Activated T-helper 1 cell treated with anti-CD3 and anti-CD28 coated beads, Interleukin-12 subunit alpha, Interleukin-12 subunit beta, Interleukin-2, Interleukin-4 antibody, amounts not matched to agents 30 ng/mL and 10 ng/mL and 1 ng/mL, durations not matched to agents 14 hours and 24 hours and 36 hours (primary cell): ENCODE measurements at places on chromosomes 6 and 20. TPM values are rescaled to one million over a fixed set of nuclear protein-coding genes. Genes with fewer than 3 reads are reported as not detected.

Gene CENPQ
- total RNA-seq, result 18.2 and 18.7 TPM in 2 replicates

Gene ZSCAN9
- total RNA-seq, result 6.1 and 8.1 TPM in 2 replicates

Gene PRSS35
- total RNA-seq, result not detected in 2 replicates

Gene DSP
- not detected in 2 replicates for total RNA-seq

Gene SSTR4
- not detected in 2 replicates for total RNA-seq

Gene KLHDC3
- total RNA-seq, result 76.6 and 77.0 TPM in 2 replicates

Gene RPN2
- total RNA-seq, result 223 and 234 TPM in 2 replicates

Gene PRL
- not detected in 2 replicates for total RNA-seq

Gene MOXD1
- total RNA-seq, result 0.27 and 0.29 TPM in 2 replicates

Gene CST5
- not detected in 2 replicates for total RNA-seq

Gene STX11
- total RNA-seq, result 24.2 and 24.7 TPM in 2 replicates

Gene BPI
- total RNA-seq, result not detected in 2 replicates

Gene SRSF6
- 207 and 219 TPM in 2 replicates for total RNA-seq

Gene RXRB
- total RNA-seq, result 46.6 and 47.4 TPM in 2 replicates

Gene EYS
- not detected in 2 replicates for total RNA-seq

Gene EPPIN
- total RNA-seq, result not detected in 2 replicates

Gene ERMARD
- 26.9 and 29.2 TPM in 2 replicates for total RNA-seq

Gene BPIFB4
- not detected in 2 replicates for total RNA-seq

Gene OR12D2
- not detected in 2 replicates for total RNA-seq

Gene UNC5CL
- 0.93 and 0.99 TPM in 2 replicates for total RNA-seq

Gene C6orf15
- total RNA-seq, result not detected in 2 replicates

Gene ZDHHC14
- total RNA-seq, result 14.4 and 17.9 TPM in 2 replicates

Gene COL21A1
- total RNA-seq, result not detected in 2 replicates

Gene CD93
- 1.2 and 1.3 TPM in 2 replicates for total RNA-seq

Gene NMBR
- total RNA-seq, result not detected in 2 replicates

Gene ERVFRD-1
- total RNA-seq, result not detected in 2 replicates

Gene TFAP2D
- not detected in 2 replicates for total RNA-seq

Gene RSPH9
- total RNA-seq, result not detected in 2 replicates

Gene ADGRF5
- not detected in 2 replicates for total RNA-seq

Gene DZANK1
- total RNA-seq, result 1.1 and 1.8 TPM in 2 replicates

Gene RRAGD
- total RNA-seq, result 7.8 and 10.1 TPM in 2 replicates

Gene IMPG1
- not detected in 2 replicates for total RNA-seq

Gene TPD52L1
- 0.29 TPM in 1 of 2 replicates, not detected in the other for total RNA-seq

Gene KCNK5
- total RNA-seq, result 36.7 and 38.7 TPM in 2 replicates

Gene FAM210B
- 6.2 and 6.9 TPM in 2 replicates for total RNA-seq

Gene LY6G6D
- total RNA-seq, result not detected in 2 replicates

Gene EEF1A2
- 0.80 and 1.1 TPM in 2 replicates for total RNA-seq

Gene LPA
- not detected in 2 replicates for total RNA-seq

Gene RAET1L
- total RNA-seq, result not detected in 2 replicates

Gene FHL5
- not detected in 2 replicates for total RNA-seq

Gene RPS10
- 1,492 and 1,525 TPM in 2 replicates for total RNA-seq

Gene RAET1E
- total RNA-seq, result not detected in 2 replicates

Gene ULBP2
- total RNA-seq, result 0.32 and 0.65 TPM in 2 replicates

Gene PLCB1
- total RNA-seq, result 3.2 and 5.3 TPM in 2 replicates

Gene GDAP1L1
- total RNA-seq, result 0.08 TPM in 1 of 2 replicates, not detected in the other

Gene BEND6
- 0.07 TPM in 1 of 2 replicates, not detected in the other for total RNA-seq

Gene SNX3
- 68.5 and 72.5 TPM in 2 replicates for total RNA-seq

Gene PI3
- not detected in 2 replicates for total RNA-seq

Gene SIRPD
- not detected in 2 replicates for total RNA-seq

Gene KIAA1586
- 12.6 and 14.0 TPM in 2 replicates for total RNA-seq

Gene MYB
- total RNA-seq, result 57.3 and 60.4 TPM in 2 replicates
